NB4 (cell line): ENCODE measurements at places on chromosomes 13 and 19.

DNA sequence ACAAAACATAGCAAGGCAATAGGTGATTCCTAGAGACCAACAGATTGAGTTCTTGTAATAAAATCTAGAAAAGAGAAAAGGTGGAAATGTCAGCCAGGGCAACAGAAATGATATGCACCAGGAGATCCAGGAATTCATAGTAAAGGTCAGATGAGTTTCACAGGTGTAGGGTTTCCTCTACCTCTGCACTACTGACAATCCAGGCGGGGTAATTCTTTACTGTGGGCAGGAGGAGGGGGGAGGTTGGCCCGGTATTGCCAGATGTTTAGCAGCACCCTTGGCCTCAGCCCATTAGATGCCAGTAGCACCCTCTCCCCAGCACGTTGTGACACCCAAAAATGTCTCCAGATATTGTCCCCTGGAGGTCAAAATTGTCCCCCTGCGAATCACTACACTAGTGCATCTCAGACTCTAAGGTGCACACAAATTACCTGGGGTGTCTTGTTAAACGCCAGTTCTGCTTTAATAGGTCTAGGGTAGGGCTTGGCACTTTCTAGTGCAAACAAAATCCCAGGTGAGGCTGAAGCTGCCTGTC lies 3.5 kb upstream of the UBAC2 start:
- no peak for DNase-seq

- peak; percentile 8 for DNase-seq
Observed at GRCh38 chr13:72062566-72062965, 195.6 kb upstream of the DACH1 start.

DNA sequence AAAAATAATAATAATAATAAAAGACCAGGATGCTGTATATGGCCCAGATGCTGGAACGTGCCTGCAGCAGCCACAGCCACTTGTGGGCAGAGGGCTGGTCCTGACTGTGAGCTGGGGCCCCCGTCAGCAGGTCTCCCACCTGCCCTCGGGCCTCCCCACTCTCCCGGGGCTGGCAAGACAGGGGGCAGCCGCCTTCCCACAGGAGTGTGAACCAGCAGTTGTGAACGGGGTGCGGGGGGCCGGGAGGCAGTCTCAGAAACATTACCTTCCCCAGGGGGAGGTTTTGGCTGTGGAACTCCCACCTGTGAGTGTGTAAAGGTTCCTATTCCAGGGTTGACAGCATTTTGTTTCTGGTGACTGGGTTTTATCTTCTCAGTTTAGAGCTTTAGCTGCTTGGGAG lies 151.4 kb downstream of the KDM4B start:
- DNase-seq = no peak

DNA sequence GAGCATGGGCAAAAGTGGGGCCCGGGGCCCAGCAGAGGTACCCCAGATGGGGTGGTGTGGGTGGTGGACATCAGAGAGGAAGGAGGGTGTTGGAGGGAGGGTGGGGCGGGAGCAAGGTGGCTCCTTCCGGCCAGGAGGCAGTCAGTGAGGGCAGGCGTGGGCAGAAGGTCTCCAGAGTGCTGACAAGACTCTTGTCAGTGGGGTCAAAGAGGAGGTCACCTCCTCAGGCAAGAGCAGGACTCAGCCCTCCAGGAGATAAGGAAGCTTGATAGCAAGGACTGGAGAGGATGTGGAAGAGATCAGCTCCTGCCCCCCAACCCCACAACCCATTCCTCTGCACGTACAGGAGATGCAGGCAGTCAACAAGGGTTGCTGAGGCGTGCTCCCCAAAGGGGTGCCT lies 9.8 kb downstream of the GJA3 start:
- DNase-seq = no peak

GRCh38 chr13:99053636-99054233 lies 75.9 kb upstream of the DOCK9 start:
- no peak for DNase-seq

DNA sequence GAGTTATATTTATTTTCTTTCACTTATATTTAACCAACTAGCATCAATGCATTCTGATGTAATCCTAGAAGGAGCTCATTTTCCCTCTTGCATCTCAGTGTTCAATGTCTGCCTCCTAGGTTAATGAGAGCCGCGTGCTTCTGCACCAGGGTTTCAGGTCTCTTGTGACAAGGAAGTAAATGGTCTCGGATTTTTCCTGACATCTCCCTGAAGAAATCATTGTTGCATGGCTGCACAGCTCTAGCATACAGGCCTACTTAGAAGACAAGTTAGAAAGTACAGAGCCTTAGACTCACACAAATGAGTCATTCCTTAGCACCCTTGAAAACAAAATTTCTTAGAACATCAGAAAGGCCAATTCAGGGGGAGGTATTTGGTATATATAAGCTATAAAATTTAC lies 57.2 kb upstream of the KLF12 start:
- no peak for DNase-seq

DNA sequence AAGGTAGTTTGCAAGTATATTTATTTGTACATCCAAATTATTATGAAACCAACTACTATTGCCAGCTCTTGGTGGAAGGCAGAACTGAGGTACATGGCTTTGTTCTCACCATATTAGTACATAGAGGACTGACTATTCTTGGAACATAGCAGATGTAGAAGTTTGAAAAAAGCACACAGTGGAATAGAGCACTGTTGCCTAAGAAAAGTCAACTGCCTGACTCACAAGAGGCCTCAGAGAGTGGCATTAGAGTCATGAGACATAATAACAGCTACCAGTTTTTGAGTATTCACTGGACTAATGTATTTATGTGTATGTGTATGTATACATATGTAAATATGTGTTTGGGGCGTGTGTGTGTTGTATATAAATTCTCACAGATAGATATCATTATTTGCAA lies 8.3 kb upstream of the PCDH20 start:
- DNase-seq = no peak

GRCh38 chr13:59487883-59488282 lies 675.8 kb downstream of the DIAPH3 start:
- no peak for DNase-seq
